ENCODE measurements at places on chromosomes 16 and 17. TPM values are rescaled to one million over a fixed set of nuclear protein-coding genes. Genes with fewer than 3 reads are reported as not detected.

The DNAH17 gene
- total RNA-seq = 0.45 TPM

The PCGF2 gene
- 40.7 TPM for total RNA-seq

The PRSS33 gene
- total RNA-seq = not detected

DNA sequence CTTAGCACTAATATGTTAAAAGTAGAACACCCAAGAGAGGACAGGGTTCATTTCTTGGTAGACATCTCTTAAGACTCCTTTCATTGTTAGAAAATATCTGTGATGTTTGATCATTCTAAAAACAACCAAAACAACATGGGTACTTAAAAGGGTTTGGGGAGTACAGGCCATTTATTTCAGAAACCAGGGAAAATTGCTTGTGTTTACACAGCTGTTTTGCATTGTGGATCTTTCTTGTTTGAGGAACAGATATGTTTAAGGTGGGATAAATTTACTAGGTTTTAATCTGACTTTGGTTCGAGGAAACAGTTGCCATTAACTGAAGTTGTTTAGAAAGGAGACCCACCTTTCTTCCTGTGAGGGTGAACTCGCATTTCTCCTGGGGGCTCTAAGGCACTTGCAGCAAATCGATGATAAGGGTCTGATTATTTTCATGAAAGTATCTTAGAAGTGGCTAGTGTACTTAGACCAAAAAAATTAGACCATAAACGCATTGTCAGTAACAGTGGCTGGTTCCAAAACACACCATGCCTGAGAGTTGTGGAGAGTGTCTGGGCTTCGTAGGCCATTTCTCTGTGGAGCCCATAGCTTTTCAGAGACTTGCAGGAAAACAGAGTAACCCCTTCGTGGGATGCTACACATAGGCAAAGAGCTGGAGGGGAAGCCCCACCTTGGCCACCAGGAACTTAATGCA, 17.6 kb downstream of the CLUAP1 start:
- DNase-seq = no peak

DNA sequence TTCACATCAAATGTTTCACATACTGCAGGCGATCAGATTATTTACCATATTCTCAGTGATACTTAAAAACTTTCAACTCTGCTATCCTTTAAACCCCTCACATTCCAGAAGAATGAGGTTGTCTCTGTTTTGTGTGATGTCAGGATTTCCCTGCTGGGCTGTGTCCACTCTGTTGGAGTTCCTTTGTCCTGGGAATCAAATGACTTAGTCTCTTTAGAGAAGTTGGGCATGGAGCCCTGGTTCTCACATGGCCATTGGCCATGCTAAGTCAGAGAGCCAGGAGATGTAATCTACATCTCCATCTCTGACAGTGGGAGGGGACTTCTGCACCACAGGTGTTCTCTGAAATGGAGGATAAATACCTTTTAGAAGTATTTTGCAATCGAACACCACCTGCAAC, 205.1 kb upstream of the MAF start:
- DNase-seq = no peak

DNA sequence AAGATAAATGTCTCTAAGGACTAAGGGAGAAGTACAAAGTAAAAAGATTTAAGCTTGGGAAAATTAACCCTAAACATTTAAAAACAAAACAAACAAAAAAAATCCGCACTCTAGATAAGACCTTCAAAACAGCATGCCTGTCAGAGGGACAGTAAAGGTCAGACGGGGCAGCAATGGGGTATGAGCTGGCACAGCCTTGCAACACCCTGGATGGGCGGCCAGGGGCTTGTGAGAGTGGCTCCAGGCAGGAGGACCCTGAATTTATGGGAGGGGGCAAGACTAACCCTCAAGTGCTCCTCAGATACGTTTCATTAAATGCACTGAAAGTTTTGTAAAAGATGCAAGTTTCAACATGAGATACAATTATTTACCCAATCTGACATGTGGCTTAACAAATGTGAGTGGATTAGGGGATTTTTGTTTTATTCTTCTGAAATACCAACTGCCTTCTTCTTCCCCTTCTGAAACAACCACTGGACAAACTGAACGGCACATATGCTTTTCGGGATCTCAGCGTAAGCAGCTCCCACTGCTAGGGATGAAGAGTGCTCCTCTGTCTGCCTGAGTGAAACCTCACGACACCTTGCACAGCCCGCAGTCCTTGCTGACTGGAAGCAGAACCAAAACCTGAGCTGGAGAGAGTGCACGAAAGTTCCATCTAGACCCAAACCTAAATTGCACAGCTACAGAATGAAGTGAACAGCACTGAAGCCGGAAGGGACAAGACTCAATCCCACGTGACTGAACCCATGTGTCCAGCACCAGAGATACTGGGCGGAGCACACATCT, 128.4 kb downstream of the ANKRD11 start:
- DNase-seq = no peak

The SMIM36 gene
- total RNA-seq = not detected

The COPZ2 gene
- total RNA-seq = 64.4 TPM

DNA sequence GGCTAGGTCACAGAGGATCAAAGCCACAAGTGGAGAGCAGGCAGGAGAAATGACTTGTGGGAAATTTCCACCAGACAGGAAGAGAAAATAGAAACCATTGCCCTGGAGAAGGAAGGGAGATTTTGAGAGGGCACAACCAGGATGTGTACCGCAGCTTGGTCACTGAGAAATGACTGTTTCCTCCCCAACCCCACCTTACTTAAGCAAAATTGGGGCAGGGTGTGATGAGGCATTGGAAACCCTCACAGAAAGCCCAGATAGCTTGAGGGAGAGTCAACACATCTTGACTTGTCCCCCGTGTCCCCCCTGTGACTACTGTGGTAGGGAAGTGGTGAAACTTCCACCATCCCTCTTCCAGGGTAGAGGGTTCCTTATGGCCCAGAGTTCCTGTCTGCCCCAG, 113.5 kb upstream of the FAM20A start:
- DNase-seq = no peak

The NAA38 gene
- 68.3 TPM for total RNA-seq

GRCh38 chr16:2968738-2969544, at the start of gene PAQR4:
PAQR4 (plus strand) TSS chr16:2969348; CDS start chr16:2969675, 327 bp downstream.
- peak; percentile 95 for DNase-seq

DNA sequence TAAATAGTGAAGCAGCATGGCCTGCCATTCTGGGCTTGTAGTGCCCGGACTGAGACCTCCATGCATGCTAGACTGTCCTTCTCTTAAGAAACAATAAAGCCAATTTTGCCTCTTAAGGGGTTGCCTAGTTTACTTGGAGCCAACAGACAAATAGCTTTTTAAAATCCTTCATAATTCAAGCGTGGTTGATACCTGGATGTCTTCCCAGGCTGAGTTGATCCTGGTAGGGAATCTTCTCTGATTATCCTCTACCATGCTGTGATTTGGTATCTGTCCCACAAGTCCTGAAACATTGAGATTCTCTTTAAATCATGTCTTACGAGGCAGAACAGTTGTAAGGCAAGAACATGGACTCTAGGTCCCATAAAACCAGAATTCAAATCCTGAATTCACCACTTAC, 359.6 kb upstream of the CCL2 start:
- DNase-seq = no peak

- no peak for DNase-seq
Measured at GRCh38 chr17:31593806-31594205, 202.3 kb downstream of the RAB11FIP4 start.

GRCh38 chr17:29379084-29379991, 10.8 kb upstream of the TAOK1 start:
- no peak for DNase-seq

DNA sequence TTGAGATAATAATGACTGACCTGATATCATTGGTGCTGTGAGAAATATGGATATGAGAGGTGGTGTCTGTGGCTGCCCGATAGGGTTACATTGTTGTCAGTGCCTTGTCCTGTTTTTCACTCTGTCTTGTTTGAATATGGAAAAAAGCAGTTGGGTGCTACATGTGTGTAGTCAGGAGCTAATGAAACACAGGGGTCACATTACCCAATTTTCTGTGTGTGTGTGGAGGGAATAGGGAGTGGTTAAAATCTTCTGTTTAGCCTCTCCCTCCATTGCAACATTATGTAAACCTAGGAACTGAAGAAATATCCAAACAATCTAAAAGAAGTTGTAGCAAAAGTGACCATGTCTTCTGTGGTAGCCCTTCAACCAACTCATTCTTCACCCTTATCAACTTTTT, 527.7 kb upstream of the SOX9 start:
- DNase-seq = no peak

- no peak for DNase-seq
Measured at GRCh38 chr16:57192146-57192545, 6.0 kb downstream of the RSPRY1 start.

DNA sequence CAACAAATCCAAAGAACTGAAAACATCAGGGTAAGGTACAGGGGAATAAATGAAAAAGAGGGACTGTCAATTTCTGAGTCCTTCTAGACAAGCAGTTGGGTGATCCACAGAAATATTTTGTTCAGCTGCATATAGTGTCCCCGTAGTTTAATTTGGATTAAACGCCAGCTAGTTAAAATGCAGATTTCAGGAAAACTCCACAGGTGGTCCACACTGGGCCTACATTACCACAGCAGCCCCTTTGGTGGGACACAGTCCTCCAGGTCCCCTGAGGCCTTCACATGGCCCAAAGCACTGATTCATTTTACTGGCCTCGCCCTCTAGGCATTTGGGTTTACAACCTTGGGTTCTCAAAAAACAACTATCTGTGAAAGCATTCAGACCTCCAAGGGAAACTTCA, 4.6 kb downstream of the ARHGAP17 start:
- DNase-seq = no peak

- no peak for DNase-seq
Measured at GRCh38 chr17:51741458-51741857, 417.1 kb downstream of the CA10 start.

DNA sequence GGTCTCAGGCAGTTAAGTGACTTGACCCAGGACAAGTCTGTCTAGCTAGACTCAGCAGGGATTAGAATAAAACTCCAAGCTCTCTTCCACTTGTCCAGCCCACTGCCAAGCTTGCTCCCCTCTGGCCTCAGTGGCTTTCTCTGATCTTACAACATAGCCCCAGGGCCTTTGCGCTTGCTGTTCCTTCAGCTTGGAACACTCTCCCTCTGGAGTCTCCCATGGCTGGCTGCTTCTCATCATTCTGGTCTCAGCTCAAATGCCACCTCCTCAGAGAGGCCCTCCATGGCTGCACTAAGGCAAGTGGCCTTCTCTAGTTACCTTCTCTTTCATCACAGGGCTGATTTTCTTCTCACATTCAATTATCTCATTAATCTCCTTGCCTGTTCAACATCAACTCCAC, 1.1 kb downstream of the TVP23A start:
- no peak for DNase-seq

DNA sequence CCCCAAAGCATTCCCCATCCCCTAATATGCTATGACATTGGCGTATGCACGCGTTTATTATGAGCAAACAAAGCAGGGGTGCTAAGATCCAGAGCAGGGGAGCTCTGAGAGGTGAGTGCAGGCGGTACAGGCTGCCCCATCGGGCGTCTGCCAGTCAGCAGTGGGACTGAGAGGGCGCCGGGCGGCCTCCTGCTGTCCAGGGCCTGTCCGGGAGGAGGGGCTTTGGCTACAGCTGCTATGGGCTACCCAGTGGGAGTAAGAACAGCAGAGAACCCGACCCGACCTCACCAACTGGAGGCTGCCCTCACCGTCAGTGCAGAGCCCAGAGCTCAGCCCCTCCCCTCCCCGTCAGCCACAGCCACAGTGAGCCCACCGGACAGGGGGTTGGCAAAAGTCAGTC, 18.5 kb upstream of the AATK start:
- DNase-seq = no peak
